ENCODE measurements at places on chromosomes 1 and 21.

DNA sequence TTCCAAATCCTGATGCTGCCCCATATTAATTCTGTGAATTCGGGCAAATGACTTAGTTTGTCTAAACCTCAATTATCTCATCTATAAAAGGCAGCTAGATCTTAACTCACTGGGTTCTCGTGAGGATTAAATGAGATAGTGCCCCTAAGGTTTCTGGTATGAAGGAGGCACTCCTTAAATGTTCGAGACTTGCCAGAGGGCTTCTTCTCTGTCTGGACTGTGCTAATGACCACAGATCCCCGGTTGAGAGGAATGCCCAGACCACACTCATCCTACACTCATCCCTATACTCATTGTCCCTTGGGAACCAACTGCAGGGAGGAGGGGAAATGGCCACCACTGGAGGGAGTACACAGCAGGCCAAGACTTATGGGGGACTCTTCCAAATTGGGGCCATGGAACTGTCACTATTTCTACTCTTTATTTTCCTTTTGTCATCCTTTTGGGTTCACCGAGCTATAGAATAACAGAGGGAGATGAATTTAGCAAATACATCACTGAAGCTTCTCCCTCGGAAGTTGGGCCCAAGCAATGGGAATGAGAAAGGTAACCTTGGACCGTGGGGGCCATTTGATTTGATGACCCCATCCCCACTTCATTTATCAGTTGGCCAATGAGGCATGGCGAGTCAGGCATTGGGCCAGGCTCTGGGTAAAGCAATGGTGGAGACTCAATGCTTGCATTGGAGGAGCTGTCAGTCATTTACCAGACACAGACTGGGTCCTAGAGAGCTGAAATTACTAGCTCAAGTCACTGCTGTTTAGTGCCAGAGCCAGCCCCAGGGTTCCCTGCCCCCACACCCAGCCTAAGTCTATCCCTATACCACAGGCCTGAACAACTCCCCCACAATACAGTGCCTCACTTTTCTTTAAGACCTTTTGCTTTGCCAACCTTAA lies 5.1 kb downstream of the ATF3 start:
- no peak for DNase-seq

DNA sequence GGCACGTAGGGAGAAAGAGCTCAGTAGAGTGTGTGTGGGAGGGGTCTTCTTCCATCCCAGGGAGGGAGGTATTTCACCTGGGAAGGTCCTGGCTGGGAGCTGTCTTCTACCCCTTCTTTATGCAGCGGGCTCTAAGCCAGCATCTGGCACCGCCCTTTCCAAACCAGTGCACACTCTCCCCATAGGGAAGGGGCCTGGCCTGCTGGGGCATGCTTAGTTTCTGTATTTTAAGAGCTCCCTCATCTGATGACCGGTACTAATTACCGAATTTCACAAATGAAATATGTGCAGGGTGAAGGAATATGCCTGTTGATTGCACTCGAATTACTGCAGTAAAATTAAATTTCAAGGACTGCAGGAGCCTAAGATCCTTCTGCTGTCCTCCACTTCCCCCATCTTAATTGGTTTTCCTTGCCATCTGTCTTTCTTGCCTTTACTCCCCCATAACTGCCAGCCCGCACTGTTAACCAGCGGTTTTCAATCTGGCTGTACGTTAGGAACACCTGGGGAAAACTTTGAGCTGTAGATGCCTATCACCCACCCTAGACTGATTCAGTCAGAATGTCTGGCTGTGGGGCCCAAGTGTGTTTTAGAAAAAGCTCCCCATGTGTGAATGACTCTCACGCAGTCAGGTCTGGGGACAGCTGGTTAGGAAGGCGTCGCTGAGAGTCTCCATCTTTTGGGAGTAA lies 20.1 kb downstream of the GALNT2 start:
- no peak for DNase-seq

DNA sequence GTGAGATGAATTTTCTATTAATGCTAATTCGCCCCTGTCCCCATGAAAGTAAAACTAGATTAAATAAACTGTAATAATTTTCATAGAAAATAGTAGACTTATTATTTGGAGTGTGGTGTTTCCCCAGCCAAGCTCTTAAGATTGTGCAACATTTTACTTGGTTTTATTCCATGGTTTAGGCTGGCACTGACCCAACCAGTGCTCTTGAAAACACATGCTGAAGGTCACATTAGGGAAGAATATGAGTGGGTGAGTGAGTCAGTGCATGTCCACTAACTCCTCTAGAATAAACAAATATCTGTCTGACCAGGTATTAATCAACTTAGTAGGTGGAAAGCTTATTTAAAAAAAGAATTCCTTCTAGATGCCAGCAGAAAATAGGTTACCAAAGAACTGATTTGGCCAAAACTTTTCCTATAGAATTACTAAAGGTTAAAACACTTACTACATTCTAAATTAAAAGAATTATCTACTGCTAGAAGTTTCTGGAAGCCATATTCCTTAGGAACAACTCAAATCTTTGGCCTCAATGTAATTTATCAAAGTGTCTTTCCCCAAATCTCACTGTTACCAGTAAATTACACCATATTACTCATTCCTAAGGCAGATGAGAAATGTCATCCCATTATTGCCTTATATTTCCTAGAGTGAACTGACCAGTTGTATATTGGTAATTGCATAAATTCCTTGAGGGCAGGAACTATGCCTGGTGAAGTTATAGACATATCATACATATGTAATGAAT lies 89.7 kb upstream of the RGS1 start:
- no peak for DNase-seq

- no peak for DNase-seq
These were observed 111.2 kb downstream of the FASLG start for GRCh38 chr1:172770071-172770470.

GRCh38 chr1:16356867-16357266 lies 4.6 kb upstream of the FBXO42 start:
- no peak for DNase-seq

DNA sequence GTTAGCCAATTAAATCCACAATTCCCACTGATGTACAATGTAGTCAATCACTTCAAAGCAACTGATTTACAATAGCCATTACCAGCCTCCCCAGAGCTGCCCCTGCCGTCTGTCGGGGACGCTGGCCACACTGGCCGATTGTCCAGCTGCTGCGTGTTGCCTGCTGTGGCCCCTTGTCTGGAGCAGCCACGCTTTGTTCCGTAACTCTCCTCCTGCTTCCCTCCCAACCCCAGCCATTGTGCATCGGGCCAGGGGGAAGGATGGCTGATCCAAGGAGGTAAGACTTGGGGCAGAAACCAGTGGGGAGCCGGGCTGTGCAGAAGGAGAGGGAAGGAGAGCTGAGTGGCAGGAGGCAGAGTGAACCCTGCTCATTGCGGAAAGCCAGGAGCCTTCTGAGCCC lies 83.6 kb upstream of the LYST start:
- DNase-seq = no peak

GRCh38 chr1:154628121-154628405 lies 20.1 kb upstream of the ADAR start:
- DNase-seq = no peak

DNA sequence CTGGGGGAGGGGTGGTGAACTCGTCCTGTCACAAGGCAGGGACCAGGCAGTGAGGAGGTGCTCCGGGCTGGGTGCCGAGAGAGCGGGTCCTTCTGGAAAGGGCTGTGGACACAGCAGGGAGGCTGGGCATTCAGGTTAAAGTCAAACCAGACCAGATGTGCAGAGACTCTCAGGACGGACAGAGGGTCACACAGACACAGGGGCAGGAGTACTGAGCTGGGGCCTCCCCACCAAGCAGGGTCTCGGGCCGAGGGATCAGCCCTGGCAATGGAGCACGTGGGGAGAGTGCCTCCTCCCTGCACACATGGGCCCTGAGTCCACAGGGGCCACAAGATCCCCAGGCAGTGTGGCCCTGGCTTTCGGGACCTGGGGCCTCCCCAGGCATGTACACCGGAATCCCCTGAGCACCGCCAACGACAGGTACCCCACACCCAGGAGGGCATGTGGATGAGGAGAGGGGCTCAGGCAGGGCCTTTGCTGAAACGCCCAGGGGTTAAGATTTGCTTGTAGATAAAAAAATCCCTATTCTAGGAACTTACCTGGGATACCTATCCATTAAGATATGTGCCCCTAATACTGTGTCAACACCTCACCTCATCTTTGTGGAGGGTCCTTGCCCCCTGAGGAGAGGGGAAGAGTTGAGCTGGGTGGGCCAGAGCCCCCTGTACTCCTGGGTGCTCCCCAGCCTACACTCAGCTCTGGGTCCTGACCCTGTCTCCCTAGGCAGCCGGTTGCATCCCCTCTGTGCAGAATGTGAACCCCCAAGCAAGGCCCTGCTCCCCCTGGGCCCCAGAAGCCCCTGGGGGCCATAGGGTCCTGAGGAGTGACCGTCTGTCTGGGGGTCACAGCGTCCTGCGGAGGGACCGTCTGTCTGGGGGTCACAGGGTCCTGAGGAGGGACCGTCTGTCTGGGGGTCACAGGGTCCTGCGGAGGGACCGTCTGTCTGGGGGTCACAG lies 46.9 kb upstream of the ADARB1 start:
- no peak for DNase-seq

GRCh38 chr1:87872189-87872588 lies 543.5 kb downstream of the LMO4 start:
- no peak for DNase-seq

GRCh38 chr1:147292012-147292411 lies 49.5 kb downstream of the CHD1L start:
- no peak for DNase-seq

DNA sequence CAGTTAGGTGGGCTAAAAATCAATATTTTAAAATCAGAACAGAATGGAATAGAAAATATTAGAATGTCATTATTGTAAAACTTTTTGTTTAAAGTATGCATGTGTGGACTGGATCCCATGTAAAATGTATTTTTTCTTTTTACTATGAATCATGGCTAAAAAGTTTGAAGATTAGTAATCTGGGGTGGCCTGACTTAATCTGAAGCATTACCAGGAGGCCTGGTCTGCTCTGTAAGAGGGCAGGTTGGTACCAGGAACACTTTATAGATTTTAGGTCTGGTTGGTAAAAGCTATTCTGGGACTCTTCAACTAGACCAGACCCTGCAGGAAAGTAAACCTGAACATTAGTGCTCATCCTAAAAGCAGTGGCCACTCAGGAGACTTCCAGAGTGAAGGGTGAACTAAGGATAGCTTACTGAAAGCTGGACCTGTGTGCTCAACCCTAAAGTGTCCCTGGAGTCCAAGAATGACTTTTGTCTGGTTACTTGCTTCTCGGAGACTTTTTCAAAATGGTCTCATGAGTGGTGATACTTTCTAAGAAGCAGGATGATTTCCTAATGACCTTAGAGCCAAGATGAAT lies 16.5 kb downstream of the RGL1 start:
- DNase-seq = no peak

- DNase-seq = no peak
These were observed 2.0 kb downstream of the OPRD1 start for GRCh38 chr1:28813931-28814465.

- DNase-seq = no peak
These were observed 297.2 kb downstream of the TGFB2 start for GRCh38 chr1:218642033-218642948.

- no peak for DNase-seq
These were observed at the start of gene DNMT3L for GRCh38 chr21:44261675-44262295. Gene DNMT3L (minus strand): TSS chr21:44261897. CDS start chr21:44261259, 638 bp downstream.
